ENCODE measurements at places on chromosomes 3 and 15.

- DNase-seq: no peak
These were observed 200.0 kb downstream of the CACNA2D3 start for GRCh38 chr3:54322354-54322753.

GRCh38 chr3:66348704-66349103, 127.9 kb downstream of the SLC25A26 start:
- DNase-seq: no peak

DNA sequence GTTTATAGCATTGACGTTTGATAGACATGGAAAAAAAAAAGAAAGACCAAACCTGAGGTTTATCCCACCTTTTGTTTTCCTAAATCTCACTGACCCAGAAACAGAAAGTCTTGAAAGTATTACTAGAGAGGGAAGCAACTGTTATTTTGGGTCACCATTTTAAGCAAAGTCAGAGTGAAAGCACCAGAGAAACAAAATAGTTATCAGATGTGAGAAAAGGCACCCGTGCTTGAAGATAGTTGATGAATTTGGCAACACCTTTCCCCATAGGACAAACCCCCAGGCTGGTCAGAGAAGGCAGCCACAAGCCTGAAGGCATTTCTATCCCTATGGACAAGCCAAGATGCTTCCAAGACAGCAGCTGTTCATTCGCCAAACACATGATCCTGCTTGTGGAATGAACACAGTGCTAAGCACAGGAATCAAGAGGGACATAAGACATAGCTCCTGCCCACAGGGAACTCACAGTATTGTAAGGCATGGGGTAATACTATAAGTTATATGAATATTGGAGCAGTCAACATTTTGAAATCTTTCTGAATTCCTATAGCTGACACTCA, 170.9 kb downstream of the ERC2 start:
- DNase-seq: no peak

- DNase-seq: no peak
These were observed 85.4 kb upstream of the ARRDC4 start for GRCh38 chr15:97875025-97875512.

DNA sequence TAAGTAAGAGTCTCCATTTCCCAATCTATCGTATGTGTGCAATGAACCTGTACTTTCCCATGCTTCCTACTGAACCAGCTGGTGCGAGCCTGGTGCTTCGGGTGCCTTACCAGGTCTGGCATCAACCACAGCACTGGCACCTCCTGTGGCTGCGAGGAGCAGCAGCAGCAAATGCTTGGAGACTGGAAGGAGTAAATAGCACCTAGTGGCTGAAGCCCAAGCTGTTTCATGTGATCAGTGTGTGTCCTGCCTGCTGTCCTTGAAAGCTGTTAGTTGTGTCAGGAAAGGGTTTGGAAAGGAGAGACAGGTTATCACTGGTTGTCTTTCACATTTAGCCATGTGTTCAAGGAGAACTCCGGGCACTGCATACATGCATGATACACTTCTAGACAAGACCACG, 31.8 kb downstream of the PCOLCE2 start:
- DNase-seq: no peak

DNA sequence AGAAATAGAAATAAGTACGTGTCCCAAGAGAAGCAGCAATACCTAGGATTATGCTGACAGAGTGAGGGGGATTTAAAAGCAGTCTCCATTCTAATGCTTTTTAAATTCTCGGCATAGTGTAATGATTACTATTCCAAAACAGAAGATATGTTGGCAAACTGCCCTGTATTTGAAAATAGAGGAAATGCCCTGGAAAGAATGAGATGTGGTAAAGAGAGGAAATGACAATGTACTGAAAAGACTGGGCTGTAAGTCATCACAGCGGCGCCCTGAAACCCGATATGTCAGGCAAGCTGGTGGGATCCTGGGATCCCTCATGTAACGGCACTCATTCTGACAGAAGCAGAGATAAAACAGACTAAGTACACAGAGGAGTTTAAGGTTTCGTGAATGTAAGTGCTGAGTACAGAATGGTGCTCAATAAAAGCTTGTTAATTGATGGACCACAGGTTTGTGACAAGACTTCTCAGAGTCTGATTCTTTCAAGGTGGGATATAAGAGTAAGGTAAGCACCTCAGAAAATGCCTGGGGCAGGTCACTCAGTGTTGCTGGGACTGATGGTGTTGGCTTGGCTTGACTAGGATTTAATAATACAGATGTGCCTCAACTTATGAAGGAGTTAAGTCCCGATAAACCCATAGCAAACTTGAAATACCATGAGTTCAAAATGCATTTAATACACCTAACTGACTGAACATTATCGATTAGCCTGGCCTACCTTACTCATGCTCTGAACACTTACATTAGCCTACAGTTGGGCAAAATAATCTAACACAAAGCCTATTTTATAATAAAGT, 91.4 kb downstream of the NFKBIZ start:
- no peak for DNase-seq

DNA sequence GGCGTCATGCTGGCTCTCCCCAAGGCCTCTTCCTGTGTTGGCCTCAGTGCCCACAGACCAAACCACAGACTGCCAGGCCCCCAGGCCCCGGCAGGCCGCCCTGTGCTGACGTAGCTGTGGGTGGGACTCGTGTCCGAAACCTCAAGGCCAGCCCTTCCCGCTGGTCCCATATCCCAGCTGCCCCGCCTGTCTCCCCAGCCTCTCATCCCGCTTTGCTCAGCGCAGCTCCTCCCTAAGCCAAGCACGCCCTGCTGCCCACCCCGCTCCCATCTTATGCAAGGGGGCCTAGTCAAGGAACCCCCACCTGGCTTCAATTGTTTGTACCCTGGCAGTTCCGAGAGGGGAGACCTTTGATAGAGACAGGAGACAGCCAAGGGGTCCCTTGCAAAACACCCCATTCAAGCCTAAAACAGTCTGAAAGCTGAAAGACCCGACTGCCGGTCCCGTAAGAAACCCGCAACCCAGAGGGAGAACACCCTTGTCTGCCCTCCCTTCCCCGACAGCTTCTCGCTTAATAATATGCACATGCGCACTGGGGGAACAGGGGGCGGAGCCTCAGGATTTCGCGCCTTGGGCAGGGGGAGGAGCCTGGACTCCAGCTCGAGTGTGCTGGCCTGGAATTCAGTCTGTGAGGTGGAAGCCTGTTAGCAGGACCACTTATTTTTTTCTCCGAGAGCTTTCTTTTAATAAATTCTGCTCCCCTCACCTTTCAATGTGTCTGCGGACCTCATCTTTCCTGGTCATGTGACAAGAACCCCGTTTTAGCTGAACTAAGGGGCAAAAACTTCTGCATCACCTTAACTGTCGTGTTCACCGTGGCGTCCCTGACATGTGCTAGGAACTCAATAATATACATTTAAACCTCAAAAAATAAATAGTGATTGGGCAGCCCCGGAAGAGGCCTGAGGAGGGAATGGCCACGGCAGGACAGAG, 17.2 kb downstream of the TNFAIP8L3 start:
- DNase-seq: no peak

DNA sequence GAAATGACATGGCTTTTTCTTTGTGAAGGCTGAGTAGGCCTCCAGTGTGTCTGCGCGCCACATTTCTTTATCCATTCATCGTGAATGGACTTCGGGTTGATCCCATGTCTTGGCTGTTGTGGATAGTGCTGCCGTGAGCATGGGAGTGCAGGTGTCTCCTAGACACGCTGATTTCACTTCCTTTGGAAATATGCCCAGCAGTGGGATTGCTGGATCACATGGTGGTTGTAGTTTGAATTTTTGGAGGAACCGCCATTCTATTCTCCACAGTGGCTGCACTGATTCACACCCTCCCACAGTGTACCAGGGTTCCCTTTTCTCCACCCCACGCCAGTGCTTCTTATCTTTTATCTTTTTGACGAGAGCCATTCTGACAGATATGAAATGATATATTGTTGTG, 171.7 kb downstream of the NSMCE3 start:
- DNase-seq: no peak

DNA sequence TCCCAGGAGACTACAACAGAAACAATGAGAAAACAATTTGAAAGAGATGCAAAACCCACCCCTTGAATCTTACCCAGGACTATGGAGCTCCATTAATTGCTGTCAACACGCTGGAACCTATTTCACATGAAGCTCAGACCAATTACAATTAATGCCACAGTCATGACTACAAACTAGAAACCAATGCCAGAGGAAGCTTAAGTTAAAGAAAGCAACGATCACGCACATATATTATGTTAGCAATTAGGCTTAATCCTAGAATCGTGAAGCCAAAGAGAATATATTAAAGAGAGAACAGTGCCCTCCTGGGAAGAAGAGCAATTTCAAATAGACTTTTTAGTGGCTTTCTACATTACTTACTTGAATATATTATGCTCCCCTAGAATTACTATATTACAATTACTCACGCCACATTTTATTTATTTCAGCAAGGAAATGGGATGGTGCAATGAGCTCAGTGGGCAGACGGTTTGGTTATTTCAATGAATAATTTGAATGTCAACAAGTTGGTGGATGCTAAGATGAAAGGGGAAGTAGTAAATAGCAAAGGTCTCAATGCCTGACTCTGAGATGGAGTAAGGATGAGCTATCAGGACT, 125.5 kb downstream of the GREM1 start:
- no peak for DNase-seq

- no peak for DNase-seq
These were observed 96.5 kb upstream of the MYO5C start for GRCh38 chr15:52392008-52392687.

DNA sequence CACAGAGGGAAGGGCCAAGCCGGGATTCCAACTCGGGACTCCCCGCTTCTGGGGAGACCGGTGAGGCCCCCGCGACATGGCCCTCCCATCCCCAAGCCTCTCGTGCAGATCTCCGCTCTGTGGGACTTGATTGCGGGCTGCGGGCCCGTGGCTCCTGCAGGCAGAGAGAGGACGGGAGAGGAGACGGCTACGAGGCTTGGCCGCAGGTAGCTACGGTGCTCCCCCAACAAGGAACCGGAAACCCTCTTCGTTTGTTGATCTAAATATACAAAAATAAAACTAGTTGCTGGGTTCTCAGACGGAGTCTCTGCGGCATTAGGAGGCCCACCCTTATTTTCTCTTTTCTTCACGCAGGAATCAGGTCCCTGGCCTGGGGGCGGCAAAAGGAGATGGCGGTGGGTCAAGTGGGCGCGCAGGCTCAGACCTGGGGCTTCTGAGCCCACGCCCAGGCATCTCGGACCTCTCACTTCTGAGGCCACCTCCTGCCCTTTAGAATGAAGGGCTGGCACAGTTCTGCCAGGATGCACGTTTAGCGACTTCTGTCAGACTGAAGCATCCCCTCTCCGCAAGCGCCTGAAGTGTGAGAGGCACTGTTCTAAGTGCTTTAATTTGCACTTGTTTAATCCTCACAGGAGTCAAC, 10.9 kb downstream of the GNB5 start:
- no peak for DNase-seq

GRCh38 chr15:101657968-101658784, 6.0 kb upstream of the TM2D3 start:
- no peak for DNase-seq

- DNase-seq: no peak
These were observed 52.2 kb downstream of the C3orf85 start for GRCh38 chr3:109188741-109189140.

DNA sequence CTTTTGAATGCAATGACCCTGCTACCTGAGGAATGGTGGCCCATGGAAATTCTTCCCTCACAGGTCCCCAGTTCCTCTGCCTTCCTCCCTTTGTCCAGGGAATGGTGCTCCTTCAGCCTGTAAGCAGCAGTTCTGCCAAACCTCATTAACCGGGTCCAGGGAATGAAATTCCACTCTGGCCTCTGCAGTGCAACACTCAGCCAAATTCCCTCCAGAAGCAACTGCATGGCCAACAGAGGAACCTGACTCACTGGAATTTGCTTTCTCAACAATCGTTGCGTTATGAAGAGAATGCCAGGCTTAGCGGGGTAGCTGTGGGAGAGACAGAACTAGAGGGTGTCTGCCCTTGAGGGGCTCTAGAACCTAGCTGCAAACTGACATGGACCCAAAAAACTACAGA, 449.4 kb upstream of the PROK2 start:
- DNase-seq: no peak

GRCh38 chr3:49484471-49484870, 14.4 kb downstream of the DAG1 start:
- no peak for DNase-seq

DNA sequence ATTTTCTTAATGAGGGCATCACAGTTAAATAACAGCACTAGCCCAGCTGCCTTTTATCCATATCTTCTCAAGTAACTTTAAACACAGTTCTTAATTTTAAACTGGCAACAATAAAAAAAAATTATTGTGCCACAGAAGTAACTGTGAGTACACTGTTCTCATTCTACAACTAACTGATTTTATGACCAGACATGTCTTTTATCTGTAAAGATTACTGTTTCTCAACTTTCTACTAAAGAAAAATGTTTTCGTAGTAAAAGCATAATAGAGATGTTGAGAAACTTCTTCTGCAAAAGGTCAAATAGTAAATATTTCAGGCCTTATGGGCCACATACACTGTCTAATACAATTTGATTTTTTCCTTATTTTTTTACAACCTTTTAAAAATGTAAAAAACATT, 32.0 kb downstream of the PLOD2 start:
- no peak for DNase-seq
